ENCODE measurements at places on chromosomes 3 and 15. TPM values are rescaled to one million over a fixed set of nuclear protein-coding genes. Genes with fewer than 3 reads are reported as not detected.

- DNase-seq = no peak
Measured at GRCh38 chr15:81942157-81942556, 103.7 kb downstream of the MEX3B start.

GRCh38 chr3:53712817-53713388 lies 133.3 kb downstream of the CHDH start:
- DNase-seq = no peak

GRCh38 chr15:55768670-55769185 lies 25.8 kb upstream of the PRTG start:
- DNase-seq = no peak

GRCh38 chr3:29152379-29152778 lies 128.5 kb upstream of the RBMS3 start:
- DNase-seq = no peak

- DNase-seq = no peak
Measured at GRCh38 chr15:72197460-72198355, at the start of gene GRAMD2A. GRAMD2A (minus strand) TSS chr15:72197787.

DNA sequence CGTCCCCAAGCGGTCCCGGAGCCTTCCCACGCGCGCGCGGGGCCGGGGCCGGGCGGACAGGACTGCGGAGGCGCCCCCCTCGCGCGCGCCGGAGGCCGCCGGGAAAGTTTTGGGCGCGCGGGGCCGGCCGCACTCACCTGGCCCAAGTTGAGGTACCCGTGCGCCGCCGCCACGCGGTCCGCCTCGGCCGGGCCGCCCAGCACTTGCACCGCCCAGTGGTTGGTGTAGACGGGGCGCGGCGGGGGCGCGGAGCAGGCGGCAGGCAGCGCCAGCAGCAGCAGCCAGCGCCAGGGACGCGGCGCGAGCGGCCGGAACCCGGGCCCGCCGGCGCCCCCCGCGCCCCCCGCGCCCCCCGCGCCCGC lies 289 bp downstream of the PCSK6 start:
- no peak for DNase-seq

- DNase-seq = no peak
Measured at GRCh38 chr15:89299896-89300295, 34.7 kb downstream of the POLG start.

GRCh38 chr3:57787867-57788623 lies 31.9 kb downstream of the SLMAP start:
- DNase-seq = no peak

- DNase-seq = no peak
Measured at GRCh38 chr15:69656271-69657030, 203.8 kb downstream of the RPLP1 start.

DNA sequence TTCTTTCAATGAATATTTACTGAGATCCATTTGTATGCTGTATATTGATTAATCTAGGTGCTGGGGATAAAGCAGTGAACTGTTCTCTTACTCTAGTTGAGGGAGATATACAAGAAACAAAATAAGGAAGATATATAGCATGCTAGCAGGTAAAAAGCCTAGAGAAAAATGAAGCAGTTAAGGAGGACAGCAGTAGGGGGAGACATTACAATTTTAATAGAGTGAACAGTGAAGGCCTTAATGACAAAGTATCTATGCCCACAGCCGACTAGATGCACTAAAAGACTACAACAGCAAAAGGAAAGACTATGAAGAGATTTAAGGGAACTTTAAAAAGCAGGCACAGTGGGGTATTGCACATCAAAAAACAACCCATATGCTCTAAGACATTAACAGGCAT lies 81.4 kb downstream of the XRN1 start:
- no peak for DNase-seq

DNA sequence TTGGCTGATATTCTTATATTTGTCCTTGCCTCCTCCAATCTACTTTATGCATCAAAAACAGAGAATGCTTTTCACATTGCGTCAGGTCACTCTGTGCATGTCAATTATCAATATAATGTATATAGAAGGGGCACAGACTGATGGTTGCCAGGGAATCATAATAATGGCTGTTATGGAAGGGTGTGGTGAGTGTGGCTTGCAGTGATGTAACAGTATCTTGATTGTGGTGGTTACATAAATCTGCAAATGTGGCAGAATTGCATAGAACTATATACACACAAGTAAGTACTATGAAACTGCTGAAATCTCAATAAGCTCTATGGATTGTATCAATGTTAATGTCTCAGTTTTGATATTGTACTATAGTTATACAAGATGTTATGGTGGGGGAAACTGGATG lies 228.6 kb downstream of the TJP1 start:
- no peak for DNase-seq

DNA sequence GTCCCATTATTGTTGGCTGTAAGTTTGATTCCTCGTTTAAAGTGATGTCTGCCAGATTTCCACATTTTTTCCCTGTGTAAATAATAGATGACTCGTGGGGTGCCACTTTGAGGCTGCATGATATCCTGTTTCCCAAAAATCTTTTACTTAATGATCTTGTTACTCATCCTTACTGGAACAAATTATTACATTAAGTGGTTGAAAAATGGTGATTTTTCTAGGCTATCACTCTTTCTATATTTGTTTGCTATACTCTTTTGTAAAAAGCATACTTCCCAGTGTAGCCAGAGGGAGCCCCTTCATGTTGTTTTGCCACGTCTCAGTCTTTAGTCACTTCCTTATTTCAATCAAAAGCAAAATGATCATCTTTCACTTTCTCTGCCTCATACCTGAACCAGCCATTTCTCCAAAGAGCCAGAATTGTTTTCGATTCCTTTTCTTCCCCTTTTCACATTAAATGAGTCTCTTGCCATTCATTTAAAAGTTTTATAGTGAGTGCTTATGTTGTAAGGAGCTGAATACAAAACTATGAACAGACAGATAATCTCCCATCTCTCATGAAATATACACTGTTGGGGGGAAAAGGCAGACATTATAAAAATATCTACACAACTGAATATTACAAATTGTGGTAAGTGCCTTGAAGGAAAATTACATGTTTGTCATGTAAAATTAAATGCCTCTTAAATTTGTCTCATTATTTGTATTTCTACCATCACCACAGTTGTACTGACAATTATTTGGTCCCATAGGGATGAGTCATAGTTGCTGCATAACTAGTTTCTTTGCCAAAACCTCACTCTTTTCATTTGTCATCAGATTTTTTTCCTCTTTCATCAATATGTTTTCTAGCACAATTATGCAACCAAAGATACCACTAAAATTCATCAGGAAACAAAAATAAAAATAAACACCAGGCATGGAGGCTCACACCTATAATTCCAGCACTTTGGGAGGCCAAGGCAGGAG lies 41.5 kb downstream of the ADGRG7 start:
- no peak for DNase-seq

GRCh38 chr3:16183601-16184270 lies 9.3 kb downstream of the GALNT15 start:
- no peak for DNase-seq

GRCh38 chr15:83205725-83206324 lies 1.8 kb downstream of the HDGFL3 start:
- DNase-seq = no peak

DNA sequence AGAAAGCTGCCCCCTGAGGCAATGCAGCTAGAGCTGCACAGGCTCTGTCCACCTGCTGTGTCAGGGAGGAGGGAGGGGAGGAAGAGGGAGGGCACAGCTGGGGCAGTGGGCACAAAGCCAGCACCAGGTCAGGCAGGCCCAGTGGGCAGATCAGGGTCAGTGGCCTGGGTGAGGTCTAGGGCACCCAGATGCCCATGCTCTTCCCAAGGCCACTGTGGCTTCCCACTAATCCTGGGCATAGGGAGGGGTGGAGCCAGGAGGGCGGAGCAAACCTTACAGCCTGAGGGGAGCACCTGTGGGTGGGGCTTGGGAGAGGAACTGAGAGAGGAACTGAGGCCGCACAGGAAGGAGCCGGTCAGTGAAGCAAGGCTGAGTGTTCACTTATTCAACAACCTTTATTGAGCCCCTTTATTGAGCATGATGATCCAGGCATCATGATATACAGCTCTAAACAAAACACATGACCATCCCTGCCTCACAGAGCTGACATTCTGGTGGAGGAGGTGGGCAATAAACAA lies 55.0 kb downstream of the RHCG start:
- DNase-seq = no peak

GRCh38 chr3:158753854-158754253 lies 21.6 kb upstream of the RARRES1 start:
- DNase-seq = no peak

GRCh38 chr15:32715276-32715675 lies 2.5 kb upstream of the GREM1 start:
- DNase-seq = no peak

DNA sequence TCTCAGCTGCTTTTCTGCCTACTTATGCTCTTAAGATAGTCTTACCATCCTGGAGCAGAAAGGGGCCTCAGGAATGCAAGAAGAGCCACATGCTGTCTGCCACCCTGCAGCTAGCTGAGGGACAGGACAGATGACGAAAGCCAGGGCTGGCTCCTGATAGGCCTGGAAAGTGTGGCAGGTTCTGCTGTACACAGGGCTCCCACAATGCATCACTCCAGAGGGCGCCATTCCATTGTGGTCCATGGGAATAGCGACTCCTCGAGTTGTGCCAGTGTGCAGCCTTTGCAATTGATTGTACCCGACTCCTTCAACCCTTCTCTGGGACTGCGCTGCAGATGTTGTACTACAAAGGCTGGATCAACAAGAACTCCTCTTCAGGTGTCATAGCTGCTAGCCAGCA lies 11.2 kb downstream of the ACAN start:
- no peak for DNase-seq

GRCh38 chr3:185878920-185879319 lies 54.1 kb upstream of the IGF2BP2 start:
- DNase-seq = no peak

DNA sequence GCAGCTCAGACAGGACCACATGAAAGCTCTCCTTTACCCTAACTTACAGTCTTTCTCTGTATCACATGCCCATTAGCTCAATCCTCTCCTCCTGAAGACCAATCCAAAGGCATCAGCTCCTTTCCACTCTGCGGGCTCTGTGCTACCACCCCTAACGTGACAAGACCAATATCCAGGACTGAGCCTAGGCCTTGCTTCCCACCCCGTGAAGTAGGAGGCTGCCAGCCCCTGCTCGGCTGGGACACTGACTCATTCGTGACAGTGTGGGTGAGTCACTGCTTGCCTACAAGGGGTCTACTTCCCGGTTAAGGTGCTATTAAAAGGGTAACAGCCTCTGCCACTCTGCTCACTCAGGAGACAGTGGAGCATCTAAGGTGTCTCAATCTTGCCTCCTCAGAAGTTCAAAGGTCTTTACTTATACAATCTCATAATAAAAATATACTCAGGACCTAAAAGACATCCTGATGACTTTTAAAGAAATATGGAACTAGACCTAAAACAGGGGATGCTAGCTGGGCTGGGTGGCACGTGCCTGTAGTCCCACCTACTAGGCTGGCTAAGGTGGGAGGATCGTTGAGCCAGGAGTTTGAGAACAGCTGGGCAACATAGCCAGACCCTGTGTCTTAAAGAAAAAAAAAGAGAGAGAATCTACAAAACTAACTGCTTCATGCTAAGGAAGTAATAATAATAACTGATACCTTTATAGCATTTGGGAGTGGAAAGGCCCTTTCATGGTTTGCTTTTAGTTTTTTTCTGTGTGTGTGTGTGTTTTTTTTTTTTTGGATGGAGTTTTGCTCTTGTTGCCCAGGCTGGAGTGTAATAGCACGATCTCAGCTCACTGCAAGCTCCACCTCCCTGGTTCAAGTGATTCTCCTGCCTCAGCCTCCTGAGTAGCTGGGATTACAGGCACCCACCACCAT lies 55.0 kb downstream of the TMEM44 start:
- DNase-seq = no peak

GRCh38 chr3:72452745-72453144 lies 395.5 kb downstream of the SHQ1 start:
- no peak for DNase-seq

- DNase-seq = no peak
Measured at GRCh38 chr3:151775314-151776258, 38.3 kb upstream of the AADAC start.

- no peak for DNase-seq
Measured at GRCh38 chr15:37359101-37359892, 258.9 kb upstream of the MEIS2 start.

DNA sequence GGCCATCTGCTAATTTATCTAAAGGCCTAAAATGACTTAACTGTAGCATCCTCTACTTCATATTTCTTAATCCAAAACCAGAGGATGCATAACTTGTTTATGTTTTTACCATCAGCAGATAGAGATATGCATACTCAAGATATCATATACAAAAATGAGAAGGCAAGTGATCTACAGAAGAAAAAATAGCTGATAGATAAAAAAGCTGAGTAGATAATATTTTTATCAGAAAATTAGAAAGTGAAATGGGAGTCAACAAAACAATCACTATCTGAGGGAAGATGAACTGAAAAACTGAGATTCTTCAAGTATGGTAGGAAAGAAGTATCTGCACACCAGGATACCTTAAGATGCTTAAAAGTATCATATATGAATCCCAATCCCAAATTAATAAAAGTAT lies 25.4 kb downstream of the DYNC1LI1 start:
- DNase-seq = no peak

- DNase-seq = no peak
Measured at GRCh38 chr15:101132390-101133180, 119.3 kb downstream of the CHSY1 start.

GRCh38 chr15:65841121-65841930 lies 28.0 kb upstream of the RAB11A start:
- DNase-seq = no peak

Gene TICRR
- total RNA-seq = 3.5 TPM

Gene TLR9
- 0.66 TPM for total RNA-seq

Gene CYP1A1
- 0.09 TPM for total RNA-seq

Gene PIERCE2
- 1.9 TPM for total RNA-seq

Gene LRRK1
- total RNA-seq = 3.4 TPM

Gene RGMA
- total RNA-seq = 0.76 TPM

Gene RLBP1
- 0.14 TPM for total RNA-seq

Gene APBA2
- 6.7 TPM for total RNA-seq

Gene ISG20
- 75.1 TPM for total RNA-seq

Gene WDR93
- total RNA-seq = 0.09 TPM

Gene NAA50
- 68.7 TPM for total RNA-seq

Gene GP9
- total RNA-seq = 0.14 TPM

Gene RTP3
- total RNA-seq = not detected

Gene CCDC80
- 13.6 TPM for total RNA-seq

Gene C3orf80
- total RNA-seq = 0.05 TPM

Gene SETD5
- 25.3 TPM for total RNA-seq
